ENCODE measurements at places on chromosomes 2 and 18. TPM values are rescaled to one million over a fixed set of nuclear protein-coding genes. Genes with fewer than 3 reads are reported as not detected.

Gene GAD1
- not detected for total RNA-seq

Gene LONRF2
- 2.5 TPM for total RNA-seq

Gene LRRC30
- not detected for total RNA-seq

Gene TANK
- 102 TPM for total RNA-seq

Gene RESP18
- not detected for total RNA-seq

Gene FIGN
- 12.0 TPM for total RNA-seq

Gene RBM44
- total RNA-seq, result 1.1 TPM

Measured in omental fat pad (tissue), 4 donors.